ENCODE measurements at places on chromosomes 7 and 10.

DNA sequence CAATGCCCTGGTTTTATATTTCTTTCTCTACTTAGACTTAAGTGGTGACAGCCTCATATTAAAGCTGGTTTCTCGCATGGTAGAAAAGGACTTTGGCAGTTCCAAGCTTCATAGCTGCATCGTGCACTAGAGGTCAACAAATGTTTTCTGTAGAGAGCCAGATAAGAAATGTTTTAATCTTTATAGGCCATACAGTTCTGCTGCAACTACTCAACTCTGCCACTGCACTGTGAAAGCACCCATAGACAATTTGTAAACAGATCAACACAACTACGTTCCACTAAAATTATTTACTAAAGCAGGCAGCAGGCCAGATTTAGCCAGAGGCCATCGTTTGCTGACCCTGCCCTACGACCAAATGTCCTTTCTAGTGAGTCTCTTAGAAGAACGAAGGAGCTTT, 36.7 kb downstream of the CSGALNACT2 start:
- DNase-seq = no peak

GRCh38 chr7:37833818-37834146, 14.6 kb upstream of the NME8 start:
- no peak for DNase-seq

GRCh38 chr7:155810770-155811559, 1.3 kb downstream of the SHH start:
- no peak for DNase-seq

DNA sequence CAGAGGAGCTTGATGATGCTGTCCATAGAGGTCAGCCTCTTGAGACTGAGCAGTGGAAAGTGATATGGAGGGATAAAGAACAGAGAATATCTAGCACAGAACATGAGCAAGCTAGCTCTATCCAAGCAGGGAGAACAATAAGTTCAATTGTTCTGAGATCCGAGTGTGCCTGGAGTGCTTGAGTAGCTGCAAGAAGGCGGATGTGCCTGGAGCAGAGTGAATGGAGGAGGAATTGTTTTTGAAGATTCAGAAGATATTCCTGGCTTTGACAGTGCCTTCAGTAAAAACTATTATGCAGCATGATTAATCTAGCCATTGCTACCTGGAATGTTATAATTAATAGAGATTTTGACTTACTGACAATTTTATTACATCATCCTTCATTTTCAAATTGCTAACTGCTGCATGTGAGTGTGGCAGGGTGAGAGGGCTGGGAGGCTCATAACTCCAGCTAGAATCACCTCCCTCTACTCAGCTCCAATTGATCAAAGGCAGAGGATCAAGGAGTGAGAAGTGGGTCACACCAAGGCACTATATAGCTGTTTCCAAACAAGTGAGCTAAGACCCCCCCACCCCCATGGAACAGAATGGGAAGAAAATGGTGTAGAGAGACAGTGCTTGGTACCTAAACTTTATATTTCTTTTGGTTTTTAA, 302.8 kb downstream of the ADRA2A start:
- DNase-seq = no peak

GRCh38 chr7:117202511-117202910, 120.3 kb downstream of the WNT2 start:
- DNase-seq = no peak

DNA sequence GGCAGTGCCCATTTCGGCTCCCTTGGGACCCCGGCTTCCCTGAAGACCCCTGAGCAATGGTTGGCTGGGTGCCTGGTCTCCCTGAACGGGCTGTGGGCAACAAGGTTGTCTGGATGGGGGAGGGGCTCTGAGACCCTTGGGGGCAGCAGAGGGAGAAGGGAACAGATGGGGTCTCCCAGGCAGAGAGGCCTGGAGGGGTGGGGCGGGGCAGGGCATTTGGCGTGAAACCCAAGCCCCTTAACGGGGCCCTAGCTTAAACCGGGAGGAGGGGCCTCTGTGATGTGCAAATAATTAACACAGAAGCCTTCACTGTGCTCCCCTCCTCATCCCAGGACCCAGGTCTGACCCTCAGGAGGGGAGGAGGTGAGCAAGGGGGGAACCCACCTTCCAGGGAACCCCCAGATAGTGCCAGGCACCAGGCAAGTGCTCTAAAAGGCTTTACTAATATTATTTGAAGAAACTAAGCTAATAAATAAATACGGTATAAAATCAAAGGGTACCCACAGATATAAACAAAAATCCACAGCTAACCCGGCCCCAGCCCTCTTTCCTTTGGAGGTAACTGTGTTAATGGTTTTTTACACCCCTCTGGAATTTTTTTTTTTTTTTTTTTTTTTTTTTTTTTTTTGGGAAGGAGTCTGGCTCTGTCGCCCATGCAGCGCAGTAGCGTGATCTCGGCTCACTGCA, 170.8 kb downstream of the RNF216 start:
- no peak for DNase-seq

DNA sequence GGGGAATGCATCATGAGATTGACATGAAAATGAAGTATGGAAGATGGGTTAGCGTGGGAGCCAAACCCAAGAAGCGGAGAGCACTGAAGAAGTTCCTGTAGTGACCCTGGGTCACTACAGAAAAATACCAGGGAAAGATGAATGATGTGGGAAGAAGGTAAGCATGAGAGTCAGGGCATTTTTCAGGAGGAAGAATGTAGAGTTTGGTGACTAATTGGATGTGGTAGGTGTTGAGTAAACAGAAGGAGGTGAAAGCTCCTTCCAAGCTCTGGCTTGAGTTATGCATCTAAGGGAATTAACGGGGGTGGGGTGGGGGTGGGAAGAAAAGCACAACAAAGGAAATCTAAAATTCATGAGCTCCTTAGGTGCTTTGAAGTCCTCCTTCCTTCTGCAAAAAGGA, 238.1 kb upstream of the AOAH start:
- no peak for DNase-seq

DNA sequence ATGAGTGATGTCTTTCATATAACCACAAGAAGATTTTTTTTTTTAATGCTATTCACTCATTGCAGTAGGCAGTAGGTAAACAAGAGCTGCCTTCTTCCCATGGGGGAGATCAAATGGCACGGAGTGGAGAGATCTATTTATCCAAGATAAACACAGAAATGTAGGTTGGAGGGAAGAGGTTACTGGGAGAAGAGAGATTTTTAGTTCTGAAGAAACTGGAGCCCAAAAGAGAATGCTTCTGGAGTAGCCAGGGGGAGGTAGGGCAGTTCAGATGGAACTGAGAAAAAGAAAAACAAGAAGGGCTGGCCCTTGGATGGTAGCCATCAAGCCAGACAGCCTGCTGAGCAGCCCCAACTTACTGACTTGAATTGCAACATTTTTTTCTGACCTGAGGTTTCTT, 270.1 kb upstream of the TPK1 start:
- DNase-seq = no peak
